ENCODE measurements at places on chromosomes 13 and 19.

DNA sequence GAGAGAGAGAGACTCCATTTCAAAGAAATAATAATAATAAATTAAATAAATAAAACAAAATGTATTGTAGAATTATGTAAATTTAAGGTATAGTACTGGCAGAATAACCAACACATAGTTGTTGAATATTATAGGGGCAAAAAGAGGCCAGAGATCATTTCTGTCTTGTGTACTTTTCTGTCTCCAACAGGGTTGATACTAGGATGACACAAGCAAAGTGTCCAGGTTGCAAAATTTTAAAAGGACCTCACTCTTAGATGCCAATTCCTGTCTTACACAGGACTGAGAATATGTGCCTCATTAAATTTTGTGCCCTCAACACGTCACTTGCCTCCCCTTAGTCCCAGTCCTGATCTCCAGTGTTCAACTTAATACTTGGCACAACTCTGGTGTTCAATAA is 2.2 kb upstream of the AP2S1 start:
- no peak for DNase-seq

- DNase-seq, result no peak
Measured at GRCh38 chr13:46053162-46054012, 841 bp upstream of the ZC3H13 start.

- DNase-seq, result no peak
Measured at GRCh38 chr13:27135023-27135422, 36.6 kb downstream of the USP12 start.

DNA sequence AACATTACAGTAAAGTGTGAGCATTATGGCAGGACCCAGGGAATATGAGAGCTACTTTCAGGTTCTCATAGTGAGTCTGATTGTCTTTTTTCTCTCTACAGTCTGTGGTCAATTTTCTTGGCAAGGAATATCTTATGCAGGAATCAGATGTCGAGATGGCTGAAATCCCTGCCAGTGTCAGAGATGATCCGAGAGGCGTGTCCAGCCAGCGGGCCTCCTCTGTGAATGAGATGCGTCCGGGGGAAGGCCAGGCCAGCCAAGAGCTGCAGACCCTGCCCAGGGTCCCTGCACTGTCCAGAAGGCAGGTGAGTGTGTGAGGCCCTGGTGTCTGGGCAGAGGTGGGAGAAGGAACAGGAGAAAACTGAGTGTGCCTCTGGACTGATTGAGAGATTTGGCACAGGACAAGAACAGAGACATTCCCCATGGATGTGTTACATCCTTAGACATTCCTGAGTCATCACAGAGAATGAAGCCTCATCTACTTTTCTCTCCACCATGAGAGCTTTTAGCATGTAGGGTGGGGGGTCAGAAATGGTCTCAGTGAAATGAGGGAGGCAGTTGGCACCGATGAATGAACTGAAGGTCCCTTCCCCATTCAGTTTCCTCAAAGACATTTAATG is 27.3 kb upstream of the EDDM13 start:
- no peak for DNase-seq

DNA sequence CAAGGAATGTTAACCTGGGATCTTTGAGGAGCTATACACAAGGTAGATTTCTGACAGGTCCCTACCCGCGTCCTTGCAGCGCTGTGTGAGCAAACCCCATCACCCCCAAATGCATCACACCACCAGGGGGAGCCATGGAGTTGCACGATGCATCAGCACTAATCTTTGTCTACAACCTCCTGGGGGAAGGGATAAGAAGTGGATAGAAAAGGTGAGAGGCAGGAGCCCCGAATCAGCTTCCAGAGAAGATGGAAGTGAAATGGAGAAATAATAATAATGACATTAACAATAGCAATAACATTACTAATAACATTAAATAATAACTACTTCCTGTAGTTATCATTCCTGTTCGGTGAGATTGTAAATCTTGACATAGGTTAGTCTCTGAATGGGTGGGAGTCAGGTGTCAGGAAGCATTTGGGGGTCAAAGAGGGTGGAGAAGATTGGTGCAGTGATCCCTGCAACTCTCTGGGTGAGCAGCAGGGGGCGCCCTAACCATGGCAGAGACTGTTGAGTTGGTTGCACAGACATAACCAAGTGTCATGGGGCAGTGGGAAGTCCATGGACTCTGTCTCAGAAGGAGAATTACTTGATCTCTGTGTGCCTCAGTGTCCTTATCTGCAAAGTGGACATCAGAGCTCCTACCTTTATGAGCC is 16.5 kb downstream of the SIGLEC7 start:
- DNase-seq, result peak; percentile 60

- no peak for DNase-seq
Measured at GRCh38 chr13:99636306-99636705, 135.0 kb downstream of the TM9SF2 start.

GRCh38 chr19:1312767-1313694 is 27.4 kb downstream of the EFNA2 start:
- DNase-seq, result no peak

DNA sequence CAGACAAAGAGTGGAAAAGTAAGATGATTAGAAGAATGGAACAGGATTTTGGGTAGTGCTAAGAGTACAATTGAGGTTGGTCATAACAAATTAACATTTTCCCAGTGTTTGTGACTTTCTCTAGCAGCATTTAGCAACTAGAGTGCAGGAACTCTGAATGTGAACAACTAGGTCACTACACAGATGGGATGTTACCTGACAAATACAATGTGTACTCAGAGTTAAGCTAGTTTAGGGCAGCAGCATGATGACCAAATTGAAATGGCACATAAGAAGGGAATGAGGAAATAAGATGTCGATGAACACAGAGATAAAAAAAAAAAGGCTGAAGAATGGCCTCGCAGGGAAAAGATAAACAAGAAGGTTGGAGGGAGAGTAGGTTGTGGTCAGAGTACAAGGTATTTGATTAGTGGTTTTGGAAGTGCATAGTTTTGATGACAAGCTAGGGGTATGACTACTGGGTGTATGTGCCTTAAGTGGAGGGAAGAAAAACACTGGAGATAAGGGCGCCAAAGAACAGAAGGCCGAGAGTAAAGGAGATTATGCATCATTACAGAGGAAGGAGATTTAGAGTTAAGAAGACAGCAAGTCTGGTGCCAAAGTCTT is 381.1 kb downstream of the FGF14 start:
- no peak for DNase-seq

DNA sequence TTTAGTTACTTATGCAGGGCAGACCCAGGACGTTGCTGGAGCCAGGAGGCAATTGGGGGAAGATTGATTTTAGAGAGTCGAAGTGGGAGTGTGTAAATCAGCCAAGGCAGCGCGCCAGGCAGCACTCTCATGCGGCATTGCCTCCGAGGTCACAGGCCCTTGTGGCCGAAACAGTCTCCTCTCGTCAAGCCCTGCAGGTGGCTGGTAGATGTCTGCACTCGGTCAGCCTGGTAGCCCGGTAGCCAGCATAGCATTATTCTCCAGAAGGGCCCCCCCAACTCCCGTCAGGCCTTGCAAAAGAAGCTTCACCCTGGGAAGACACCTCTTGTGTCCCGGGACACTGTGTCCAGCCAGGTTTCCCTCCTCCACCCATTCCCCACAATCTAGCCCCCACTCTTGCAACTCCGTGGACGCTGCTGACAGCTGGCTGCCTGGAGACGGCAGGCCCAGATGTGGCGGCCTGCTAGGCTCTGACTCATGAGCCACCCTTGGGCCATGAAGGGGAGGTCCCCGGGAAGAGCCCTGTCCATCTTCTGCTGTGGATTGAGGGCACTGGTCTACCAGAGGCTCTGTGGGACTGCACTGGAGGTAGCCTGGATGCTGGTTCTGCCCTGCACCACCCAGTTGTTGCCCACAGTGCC is 2.6 kb upstream of the PEPD start:
- DNase-seq, result no peak

DNA sequence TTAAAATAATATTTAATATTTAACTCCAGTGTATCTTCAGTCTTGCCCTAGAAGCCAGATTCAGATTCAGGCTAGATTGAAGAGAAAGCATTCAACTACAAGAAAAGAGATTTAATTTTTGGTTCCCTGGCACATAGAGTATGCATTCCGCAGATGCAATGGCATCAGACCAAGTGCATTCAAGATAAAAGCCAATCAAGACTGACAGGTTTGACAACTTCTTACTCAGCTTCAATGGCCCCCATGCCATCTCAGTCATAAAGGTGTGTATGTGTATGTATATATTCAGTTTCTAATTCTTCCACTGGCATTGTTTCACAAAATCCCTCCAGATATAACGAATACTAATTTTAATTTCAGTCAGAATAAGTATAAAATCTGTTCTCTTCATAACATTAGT is 650.8 kb upstream of the GPC6 start:
- DNase-seq, result no peak

DNA sequence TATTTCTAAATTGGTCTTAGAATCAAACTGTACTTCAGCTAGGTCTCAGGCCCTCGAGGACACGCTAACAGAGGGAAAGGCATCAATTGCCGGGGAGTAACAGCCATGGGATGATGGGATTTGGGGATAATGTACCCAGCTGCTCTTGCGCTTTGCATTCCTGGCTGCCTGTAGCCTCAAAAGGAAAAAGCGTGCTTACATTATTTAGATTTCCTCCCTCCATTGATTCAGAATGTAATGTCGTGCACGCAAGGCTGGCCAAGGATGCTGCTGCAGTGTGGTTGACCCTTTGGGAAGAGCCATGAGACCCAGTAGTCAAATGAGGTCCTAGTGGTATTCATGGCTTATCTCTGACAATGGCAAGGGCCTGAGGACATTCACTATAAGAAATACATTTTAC is 95.1 kb downstream of the SLC7A1 start:
- DNase-seq, result no peak

DNA sequence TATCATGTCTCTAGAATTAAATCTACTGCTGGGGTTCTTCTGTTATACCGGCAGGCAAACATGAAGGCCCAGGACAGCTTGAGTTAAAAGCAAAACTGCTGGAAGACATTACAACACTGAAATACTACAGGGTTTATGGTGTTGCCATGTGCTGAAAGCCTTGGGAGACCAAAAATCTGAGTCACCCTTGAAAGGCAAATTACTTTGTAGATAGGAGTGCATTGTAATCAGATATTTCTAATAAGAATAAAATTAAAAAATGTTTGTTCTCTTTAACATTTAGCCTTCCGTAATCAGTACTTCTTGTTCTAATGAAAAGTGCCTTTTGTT is 181.3 kb downstream of the PCDH9 start:
- DNase-seq, result no peak

GRCh38 chr19:10688545-10689280 is 12.5 kb upstream of the QTRT1 start:
- no peak for DNase-seq

GRCh38 chr13:45492538-45492937 is 27.8 kb downstream of the COG3 start:
- DNase-seq, result no peak

DNA sequence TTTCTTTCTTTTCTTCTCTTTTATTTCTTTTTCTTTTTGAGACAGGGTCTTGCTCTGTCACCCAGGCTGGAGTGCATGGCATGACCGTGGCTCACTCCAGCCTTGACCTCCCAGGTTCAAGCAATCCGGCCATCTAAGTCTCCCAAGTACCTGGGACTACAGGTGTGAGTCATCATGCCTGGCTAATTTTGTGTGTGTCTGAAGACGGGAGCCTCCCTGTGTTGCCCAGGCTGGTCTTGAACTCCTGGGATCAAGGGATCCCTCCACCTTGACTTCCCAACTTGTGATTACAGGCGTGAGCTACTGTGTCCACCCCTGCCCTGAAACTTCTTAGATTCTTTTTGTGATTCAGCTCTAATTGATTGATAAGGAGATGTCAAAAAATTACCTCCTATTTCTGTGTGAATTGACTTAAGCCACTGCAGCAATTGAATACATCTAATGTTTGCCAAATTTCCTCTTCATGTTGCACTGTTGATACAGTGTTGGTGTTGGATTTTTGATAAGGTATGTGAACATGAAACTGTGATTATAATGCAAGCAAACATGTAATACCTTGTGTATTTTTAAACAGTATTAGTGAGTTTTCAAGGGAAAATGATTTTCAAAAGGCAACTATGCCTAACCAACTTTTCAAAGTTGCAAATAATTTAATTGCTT is 22.6 kb downstream of the KLF5 start:
- no peak for DNase-seq

DNA sequence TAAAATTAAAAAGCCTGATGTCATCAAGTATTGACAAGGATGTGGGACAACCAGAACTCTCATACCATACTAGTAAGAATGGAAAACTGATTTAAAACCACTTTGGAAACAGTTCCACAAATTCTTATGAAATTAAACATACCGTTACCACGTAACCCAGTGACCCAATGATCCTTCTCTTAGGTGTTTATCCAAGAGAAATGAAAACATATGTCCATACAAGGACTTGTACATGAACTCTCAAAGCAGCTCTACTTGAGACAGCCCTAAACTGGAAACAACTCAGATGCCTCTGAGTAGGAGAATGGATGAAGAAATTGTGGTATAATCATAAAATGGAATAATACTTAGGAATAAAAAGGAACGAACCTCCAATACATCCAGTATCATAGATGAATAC is 27.6 kb downstream of the SLC6A16 start:
- DNase-seq, result no peak

Measured in bone marrow (tissue), 2 donors.